ENCODE measurements at places on chromosomes 2 and 18. TPM values are rescaled to one million over a fixed set of nuclear protein-coding genes. Genes with fewer than 3 reads are reported as not detected.

GRCh38 chr2:25362434-25363145, 20.9 kb upstream of the DNMT3A start:
- DNase-seq: peak; percentile 85

- no peak for DNase-seq
These were observed 550.2 kb upstream of the SETBP1 start for GRCh38 chr18:44130376-44130942.

- no peak for DNase-seq
These were observed 206.5 kb upstream of the NT5C1B start for GRCh38 chr2:18795906-18796305.

The DYSF gene
- 0.05 TPM for total RNA-seq

All from activated naive CD4-positive, alpha-beta T cell treated with anti-CD3 and anti-CD28 coated beads for 36 hours (primary cell).